ENCODE measurements at places on chromosomes 11 and 22. TPM values are rescaled to one million over a fixed set of nuclear protein-coding genes. Genes with fewer than 3 reads are reported as not detected.

Gene KRTAP5-1
- total RNA-seq: not detected

Gene CASP1
- total RNA-seq: 7.1 TPM

Gene PNPLA5
- total RNA-seq: not detected

Gene MRGPRE
- total RNA-seq: 0.38 TPM

Gene CLDN5
- total RNA-seq: 9.3 TPM
